T-helper 1 cell (primary cell): ENCODE measurements at places on chromosomes 3 and 15.

- no peak for DNase-seq
These were observed 145.8 kb downstream of the CHDH start for GRCh38 chr3:53700441-53700840.

DNA sequence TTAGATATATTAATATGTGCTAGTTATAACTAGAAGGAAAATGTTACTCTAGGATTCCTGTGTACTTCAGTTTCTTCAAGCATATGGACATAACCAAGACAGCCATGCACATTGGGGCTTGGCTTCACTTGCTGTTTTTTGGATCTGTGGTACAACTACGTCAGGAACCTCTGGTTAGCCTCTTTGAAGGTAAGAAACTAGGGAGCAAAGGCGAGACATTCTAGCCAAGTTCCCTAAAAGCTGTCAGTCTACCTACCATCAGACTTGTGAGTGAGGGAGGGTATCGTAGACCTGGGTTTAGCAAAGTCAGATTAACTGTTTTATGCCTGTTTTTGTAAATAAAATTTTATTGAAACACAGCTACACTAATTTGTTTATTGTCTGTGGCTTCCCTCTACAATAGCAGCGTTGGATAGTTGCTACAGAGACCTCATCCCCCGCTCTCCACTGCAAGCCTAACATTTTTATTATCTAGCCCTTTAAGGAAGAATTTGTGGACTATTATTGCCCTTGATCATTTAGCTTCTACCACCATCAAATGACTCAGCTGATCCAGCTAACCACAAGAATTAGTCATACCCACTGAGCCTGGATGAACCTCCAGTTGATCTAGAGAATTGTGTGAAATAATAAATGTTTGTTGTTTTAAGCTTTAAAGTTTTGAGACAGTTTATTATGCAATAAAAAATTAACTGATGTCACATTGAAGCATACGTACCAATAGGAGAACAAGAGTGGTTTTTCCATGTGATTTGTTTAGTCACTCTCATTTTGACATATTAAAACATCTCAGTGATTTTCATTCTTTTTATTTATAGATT is 58.1 kb downstream of the RSRC1 start:
- no peak for DNase-seq

DNA sequence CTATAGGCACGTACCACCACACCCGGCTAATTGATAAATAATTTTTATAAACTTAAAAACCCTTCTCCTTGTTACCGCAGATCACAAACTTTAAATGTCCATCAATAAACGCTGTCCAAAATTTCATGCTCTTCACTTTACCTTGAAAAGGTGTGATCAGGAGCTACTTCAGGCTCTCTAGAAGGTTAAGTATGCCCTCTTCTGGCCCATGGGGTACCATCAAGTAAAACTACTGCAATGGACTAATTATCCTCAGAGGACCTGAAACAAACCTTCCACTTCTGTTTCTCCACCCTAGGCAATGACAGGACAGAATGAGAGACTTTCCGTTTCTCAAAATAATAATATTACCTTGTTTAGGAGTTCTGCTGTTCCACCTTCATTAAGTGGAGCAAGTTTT is 9.2 kb downstream of the LZTFL1 start:
- no peak for DNase-seq

- no peak for DNase-seq
These were observed 985 bp downstream of the VPS13C start for GRCh38 chr15:62059108-62059815.

GRCh38 chr3:85709346-85709892 is 750.6 kb downstream of the CADM2 start:
- no peak for DNase-seq

DNA sequence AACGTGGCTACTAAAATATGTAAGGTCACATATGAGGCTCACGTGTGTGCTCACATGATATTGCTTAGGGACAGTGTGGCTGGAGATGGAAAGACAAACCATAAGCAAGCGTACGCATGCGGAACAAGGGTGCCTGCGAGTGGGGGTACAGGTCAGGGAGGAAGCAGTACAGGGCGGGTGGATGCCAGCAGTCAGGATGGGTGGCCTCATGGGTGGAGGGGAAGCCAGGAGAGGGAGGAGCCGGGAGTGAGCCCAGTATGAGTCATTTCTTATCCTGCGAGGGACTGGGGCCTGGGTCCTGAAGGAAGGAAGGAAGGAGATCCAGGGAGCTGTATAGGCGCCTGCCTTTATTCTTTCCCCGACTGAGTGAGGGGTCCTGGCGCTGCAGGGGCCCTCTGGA is 42.0 kb upstream of the CGNL1 start:
- no peak for DNase-seq
